Occipital lobe (tissue), 3 donors: ENCODE measurements at places on chromosomes 3 and 15.

GRCh38 chr3:151550642-151551041 is 89.8 kb upstream of the IGSF10 start:
- no peak for DNase-seq

DNA sequence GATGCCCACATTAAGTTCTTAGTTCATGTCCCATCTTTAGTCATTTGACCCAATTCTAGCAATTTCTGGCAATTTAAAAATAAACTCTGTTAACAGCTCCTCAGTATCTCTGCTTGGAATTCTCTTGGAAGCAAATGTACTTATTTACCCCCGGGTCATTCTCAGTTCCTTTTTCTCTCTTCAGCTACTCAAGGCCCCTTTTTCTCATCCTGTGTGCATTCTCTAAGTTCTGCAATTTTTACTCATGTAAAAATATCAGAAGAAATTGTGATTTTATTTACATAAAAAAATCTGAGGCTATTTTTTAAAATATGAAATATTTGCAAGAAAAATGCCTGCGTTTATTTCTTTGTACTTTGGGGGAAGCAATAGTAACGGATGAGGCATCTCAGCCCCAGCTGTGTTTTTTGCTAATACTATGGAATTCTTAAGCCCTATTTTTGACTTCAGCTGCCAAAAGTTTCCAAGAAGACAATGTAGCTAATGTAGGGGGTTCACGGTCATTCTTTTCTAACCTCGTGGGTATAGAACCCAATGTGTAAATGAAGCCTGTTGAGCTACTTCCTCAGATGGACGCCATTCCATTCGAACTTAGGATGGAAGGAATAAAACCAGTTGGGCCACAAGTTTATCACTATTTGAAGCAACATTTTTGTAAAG is 20.0 kb downstream of the CERS3 start:
- DNase-seq = no peak

DNA sequence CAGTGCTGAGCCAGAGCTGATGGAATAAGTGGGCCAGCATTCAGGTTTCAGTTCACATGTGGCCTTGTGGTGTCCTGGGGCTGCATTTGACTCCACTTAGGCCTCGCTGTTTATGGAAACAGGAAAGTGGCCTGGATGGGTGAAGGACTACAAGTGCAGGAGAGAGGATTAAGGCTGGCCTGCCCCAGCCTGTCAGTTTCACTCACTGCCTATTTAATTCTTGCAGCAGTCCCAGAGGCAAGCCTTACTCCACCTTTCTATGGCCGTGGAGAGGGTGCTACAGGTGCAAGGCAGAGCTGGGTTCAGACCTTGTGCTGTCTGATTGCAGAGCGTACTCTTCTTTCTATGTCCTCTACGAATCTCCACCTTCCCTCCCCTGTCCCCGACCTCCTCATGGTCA is 37.7 kb downstream of the ABHD17C start:
- DNase-seq = no peak

GRCh38 chr15:51842852-51843737 is 13.6 kb downstream of the TMOD3 start:
- DNase-seq = no peak

DNA sequence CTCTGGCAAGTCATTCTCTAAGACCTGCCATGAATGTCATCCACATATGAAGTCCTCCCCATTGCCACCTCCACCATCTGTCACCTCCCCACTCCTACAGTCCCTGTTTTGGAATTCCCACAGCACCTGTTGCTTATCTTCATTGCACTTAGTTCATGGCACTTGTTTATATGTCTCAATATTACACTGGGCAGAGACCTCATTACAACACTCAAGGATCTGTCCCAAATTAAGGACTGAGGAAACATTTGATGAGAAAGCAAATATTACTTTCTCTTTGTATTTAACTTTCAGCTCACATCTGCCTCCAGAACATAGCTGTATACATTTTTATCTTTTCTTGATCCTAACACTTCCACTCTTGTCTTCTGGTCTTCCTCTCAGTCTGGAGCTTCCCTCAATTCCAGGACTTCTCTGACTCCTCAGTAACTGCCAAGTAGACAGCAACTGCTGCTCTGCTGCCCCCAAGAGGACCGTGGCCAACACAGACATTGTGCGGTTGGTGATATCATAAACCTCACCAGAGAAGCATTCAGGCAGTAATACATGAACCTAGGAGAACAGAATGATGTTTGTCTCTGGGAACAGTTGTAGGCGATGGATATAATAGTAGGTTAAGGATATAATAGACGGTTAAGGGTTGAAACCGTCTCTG is 45.0 kb upstream of the FGF12 start:
- peak; percentile 2 for DNase-seq

DNA sequence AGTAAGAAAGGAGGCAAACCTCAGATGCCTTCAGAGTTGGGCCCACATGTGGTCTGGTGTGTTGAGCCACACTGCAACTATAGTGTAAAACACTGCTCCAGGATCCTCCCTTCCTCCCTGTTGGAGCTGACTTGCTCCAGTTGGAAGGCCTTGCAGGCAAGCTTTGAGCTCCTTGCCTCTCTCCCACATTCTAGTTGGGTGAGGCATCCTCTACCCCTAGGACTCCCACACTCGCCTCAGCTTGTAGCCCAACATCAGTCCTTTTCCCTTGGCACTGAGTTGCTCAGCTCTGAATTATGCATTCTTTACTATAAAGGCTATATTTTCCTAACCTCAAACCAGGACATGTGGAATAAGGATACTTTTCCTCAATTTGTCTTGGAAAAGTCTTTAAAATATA is 143.9 kb downstream of the NECTIN3 start:
- DNase-seq = no peak

DNA sequence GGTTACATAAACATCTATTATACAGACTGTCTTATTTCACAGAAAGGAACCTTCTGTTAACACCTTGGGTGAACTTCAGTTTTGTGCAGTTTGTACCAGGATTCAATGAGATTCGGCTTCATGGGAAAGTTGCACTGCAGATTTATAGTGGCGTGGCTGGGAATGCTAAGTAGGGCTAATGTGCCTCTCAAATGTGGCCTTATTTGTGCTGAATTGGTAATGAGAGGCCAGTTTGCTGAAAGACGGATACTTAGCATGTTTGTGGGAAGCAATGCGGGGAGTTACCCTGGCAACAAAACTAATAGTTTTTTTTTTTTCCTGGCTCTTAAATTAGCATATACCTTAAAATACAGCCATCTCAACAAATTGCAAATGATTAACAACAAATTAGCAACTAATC is 28.6 kb upstream of the CEMIP start:
- DNase-seq = no peak

- no peak for DNase-seq
Measured at GRCh38 chr15:41893422-41894250, at the start of gene SPTBN5. Gene SPTBN5, minus strand, starts transcription at chr15:41894053. Its CDS starts 556 bp downstream, at chr15:41893497.

GRCh38 chr3:31421314-31422048 is 111.2 kb upstream of the STT3B start:
- DNase-seq = no peak

DNA sequence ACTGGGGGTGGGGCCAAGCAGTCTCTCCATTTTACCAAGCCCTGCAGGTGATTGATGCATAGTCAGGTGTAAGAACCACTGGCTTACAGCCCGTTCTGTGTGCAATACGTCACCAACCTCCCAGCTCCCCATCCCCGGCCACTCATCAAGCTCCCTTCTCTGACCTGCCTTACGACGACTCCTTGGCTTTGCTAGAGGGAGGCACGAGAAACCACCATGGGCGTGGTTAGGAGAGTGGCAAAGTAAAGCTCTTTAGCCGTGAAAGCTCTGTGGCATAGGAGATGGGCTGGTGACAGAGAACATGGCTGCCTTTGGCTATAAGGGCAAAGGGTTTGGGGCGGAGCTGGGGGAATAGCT is 109.1 kb downstream of the BDH1 start:
- DNase-seq = no peak

GRCh38 chr15:33985287-33985686 is 17.0 kb downstream of the CHRM5 start:
- no peak for DNase-seq

DNA sequence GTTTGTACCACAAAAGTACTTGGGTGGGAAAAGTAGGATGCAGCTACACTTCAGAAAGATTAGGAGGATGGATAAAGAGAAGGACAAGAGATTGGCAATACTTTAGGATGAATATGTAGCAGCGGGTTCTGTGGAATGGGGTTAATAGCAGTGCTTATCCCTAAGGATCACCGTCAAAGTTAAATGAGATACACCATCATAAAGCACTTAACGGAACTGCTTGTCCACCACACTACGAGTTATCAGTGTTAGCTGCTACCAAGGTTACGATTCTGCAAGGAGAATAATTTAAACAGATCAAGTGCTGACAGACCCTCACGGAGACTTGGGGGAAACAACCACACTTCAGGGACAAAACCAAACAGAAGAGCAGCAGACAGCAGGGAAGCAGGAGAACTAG is 963 bp downstream of the SHQ1 start:
- no peak for DNase-seq

DNA sequence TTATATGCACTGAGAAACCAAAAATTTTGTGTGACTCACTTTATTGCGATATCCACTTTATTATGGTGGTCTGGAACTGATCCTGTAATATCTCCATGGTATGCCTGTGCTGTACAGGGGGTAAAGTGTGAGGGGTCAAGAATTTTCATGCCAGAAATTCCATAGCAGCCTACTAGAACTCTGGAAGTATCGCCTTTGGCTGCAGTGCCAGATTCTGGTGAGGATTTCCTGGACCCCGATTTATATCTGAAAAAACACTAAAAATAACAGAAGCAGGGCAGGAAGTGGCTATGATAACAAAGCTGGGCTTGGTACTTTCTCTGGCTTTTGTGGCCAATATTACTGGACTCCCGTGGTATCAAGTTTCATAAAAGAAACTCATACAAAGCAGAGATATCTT is 36.4 kb downstream of the CCDC80 start:
- no peak for DNase-seq

- no peak for DNase-seq
Measured at GRCh38 chr3:5437783-5438323, 250.3 kb downstream of the EDEM1 start.

- DNase-seq = no peak
Measured at GRCh38 chr15:98677345-98678059, 29.2 kb downstream of the IGF1R start.

- no peak for DNase-seq
Measured at GRCh38 chr15:64513823-64514222, 53.4 kb downstream of the ZNF609 start.

GRCh38 chr3:9912294-9912935 is 4.5 kb upstream of the IL17RC start:
- no peak for DNase-seq

DNA sequence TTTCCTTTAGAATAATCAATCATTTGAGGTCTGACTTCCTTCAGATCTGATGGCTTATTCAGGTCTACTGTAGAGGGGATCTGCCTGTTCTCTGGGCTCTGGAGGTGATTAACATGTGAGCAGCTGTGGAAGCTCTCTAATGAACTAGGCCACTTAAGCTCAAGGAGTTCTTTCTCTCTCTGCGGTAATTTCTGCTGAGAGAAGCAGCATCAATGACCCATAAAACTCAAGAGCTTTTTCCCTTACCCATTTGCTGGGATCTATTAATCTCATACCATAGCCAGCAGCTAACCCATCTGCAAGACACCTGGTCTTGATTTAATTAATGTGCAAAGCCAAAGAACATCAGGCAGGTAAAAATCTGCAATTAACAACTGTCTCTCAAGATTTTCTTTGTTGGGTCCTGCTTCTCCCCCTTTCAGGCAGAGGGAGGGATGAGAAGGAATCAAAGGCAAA is 73.2 kb upstream of the DLG1 start:
- no peak for DNase-seq

- no peak for DNase-seq
Measured at GRCh38 chr3:127669541-127670228, 3.1 kb upstream of the ABTB1 start.

DNA sequence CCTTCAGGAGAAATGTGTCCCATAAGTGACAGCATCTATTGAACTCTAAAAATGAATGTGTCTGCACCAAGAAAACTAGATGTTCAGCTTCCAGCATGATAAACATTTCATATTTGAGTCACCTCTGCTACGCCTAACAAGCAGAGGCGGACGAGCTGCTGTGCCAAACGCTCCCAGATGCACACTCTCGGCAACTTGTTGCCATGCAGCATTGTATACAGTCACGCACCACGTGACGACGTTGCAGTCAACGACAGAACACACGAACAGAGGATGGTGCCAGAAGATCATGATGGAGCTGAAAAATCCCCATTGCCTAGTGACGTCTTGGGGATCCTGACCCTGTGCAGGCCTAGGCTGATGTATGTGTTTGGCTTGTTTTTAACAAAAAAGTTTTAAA is 137.5 kb downstream of the XXYLT1 start:
- DNase-seq = peak; percentile 31

- no peak for DNase-seq
Measured at GRCh38 chr15:85048430-85048829, 66.8 kb downstream of the PDE8A start.

GRCh38 chr3:71989165-71989564 is 204.2 kb upstream of the PROK2 start:
- DNase-seq = no peak

DNA sequence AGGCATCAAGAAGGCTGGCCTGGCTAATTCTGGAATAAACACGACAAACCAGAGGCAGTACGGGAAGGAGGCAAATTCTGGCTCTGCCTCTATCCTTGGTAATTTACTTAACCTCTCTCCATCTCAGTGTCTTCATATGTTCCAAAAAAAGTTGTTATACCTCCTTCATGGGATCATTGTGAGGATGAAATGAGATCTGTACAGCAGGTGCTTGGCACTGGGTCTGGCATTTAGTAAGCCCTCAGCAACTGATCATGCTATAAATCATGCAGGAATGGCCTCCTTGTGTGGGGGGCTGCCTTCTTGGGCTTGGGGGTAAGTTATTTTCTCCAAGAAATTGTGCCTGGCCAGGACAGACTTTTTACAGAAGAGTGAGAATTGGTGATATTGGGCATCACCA is 38.3 kb upstream of the TRA2B start:
- DNase-seq = no peak

DNA sequence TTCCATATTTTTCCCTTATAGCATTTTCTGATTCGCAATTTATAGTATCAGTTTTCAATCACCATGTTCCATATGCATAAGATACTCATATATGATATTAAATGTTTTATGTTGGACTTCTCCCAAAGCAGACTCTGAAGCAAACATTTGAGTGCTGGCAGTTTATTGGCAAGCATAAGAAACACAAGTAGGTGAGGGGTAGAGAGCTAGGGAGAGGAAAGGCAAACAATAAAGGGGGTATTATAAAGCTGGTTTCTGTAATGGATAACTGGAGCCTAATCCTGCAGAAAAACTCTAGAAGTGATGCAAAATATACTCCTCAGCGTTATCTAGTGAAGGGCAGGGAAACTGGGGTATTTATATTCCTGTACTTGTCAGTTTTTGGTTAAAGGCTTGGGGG is 491.5 kb upstream of the TGFBR2 start:
- no peak for DNase-seq

DNA sequence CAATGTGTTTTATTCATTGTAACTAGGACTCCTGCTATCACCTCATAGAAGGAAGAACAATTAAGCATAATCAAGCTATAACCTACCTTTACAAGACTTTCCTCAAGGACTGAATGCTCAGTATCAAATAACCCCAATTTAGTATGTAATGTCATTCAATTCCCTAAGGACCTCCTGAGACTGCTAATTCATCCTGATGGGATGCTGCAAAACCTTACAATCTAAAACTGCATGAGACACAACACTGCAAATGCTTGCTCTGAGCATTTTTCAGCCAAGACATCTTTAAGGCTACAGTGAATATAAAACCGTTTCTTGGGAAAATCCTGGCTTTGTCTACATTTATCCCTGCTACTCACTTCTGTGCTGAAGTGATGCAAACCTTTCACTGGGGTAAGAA is 69.9 kb downstream of the RYK start:
- DNase-seq = no peak
